ENCODE measurements at places on chromosomes 3 and 15.

DNA sequence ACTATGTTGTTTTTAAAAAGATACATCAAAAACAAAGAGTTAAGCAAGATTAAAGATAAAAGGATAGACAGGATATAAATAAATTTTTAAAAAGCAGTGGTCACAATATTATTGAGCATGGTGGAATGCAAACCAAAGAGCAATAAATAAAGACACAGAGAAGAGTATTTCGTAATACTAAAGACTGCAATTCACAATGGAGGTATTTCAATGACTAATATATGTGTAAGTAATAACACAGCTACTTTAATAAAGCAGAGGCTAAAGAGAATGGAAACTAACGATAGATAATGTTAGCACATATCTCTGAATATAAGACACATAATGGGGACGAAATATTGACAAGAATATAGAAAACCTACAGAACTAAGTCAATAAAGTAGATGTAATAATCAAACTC is 219.6 kb downstream of the WDR72 start:
- no peak for DNase-seq

- DNase-seq, result no peak
These were observed 42.9 kb upstream of the APH1B start for GRCh38 chr15:63234451-63234870.

- DNase-seq, result no peak
These were observed 44.6 kb downstream of the ZIC4 start for GRCh38 chr3:147361454-147362420.

DNA sequence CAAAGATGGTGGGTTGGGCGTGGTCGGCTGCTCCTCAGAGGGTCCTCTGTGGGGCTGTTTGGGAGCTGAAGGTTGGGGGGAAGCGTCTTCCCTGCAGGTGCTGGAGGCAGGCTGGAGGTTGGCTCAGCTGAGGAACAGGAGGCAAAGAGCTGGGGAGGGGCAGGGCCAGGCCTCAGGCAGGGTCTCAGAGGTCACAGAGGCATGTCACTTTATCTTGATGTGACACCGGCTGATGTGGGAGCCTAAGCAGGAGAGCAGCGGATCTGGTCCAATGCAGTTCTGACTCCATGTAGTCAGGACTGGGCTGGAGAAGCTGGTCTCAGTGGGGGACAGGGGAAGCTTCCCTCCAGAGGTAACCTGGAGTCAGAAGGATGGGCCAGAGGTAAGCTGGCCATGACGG is 7.7 kb upstream of the GNAT1 start:
- DNase-seq, result no peak

DNA sequence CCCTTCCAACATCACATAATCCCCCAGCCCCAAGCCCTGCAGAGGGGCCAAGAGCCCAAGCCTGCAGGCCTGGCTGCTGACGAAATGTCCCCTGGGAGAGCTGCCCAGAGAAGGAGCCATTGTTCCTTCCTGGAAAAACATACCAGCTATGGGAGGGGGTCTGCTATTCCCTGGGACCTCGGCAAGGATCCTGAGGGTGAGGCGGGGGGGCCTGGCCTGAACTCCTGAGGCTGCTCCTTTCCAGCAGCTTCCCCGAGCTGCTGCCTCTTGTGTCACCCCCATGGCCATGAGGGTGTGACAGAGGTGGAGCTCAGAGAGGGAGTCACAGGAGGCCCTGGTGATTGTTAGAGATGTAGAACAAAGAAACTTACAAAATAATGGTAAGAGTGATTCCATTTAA is 12.9 kb downstream of the LOXL1 start:
- no peak for DNase-seq

DNA sequence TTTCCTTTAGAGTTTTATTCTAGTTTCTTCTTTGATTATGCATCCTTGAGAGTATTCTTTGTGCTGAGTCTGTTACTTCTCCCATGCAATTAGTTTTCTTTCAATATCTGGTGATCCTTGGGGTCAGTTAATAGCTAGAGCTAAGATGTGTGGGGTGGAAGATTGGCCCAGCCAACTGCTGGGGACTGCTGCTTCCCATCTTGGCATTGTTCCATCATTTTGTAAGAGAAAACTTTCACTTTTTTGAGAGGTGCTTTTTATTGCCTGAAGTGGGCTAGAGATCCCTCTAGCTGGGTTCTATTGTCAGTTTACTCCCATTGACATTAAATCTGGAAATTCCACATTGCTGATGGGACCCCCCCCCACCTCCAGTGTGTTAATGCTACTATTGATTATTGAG is 15.4 kb downstream of the BCL2L10 start:
- no peak for DNase-seq

DNA sequence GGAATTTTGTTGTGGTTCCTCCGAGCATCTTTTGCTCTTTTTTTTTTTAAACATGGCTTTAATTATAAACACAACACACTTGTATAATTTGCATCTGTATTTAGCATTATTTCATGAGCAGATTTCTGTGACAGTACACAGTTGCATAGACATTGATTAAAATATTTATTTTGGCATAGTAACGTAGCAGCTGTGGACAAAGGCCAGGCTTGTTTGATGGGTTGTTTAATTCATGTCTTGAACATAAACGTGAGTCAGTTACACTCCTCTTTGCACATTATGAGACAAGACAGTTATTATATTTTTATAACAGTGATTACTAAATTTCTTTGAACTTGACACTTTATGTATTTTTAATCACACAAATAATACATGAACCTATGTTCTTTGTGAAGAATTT is 182.5 kb downstream of the CACNA2D3 start:
- no peak for DNase-seq

DNA sequence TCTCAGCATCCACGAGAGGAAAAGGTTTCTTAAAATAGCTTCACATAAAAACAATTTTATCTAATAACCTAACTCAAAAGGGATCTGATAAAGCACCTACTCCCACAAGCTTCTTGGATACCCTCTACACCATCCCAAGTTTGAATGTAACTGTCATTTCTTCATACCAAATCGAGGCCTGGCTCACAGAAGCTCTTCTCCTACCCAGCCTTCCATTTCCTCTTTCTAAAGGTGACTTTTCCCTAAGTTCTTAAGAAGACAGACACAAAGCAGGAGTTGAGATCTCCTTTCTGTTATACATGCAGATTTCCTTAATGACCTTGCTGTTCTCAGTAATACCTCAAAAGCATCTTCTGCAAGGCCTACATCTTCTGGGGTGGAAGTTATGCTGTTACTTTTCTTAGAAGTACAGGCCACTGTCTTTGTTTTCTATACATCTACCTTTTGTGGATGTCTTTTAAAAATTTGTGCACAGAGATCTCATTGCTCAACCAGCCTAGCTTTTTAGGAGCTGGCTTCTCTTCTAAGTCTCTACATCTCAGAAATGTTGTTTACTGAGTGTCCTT is 3.4 kb upstream of the LRRIQ4 start:
- no peak for DNase-seq
